ENCODE measurements at places on chromosomes 7 and 10.

- DNase-seq, result no peak
Observed at GRCh38 chr7:23022258-23022769, 8.4 kb upstream of the HYCC1 start.

DNA sequence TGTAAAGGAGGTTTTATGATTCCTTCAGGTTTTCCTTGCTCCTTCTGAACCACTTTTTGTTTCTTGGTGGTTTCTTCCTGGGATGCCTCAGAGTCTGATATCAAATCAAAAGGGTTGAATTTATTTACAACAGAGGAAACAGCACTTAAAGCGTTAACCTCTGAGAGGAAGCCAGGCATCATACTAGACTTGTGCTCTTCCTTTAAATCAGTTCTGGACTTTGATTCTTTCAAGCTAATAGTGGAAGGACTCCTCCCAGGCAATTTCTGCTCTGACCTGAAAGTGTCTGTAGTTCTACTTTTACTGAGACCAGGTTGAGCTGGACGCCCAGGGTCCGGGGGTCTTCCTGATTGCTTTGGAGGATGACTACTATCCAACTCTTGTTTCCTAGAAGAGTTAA lies 6.7 kb downstream of the PCLO start:
- DNase-seq, result no peak

- no peak for DNase-seq
Observed at GRCh38 chr7:70316745-70317144, 718.5 kb downstream of the AUTS2 start.

- no peak for DNase-seq
Observed at GRCh38 chr7:114416129-114416990, 1.7 kb downstream of the FOXP2 start.

DNA sequence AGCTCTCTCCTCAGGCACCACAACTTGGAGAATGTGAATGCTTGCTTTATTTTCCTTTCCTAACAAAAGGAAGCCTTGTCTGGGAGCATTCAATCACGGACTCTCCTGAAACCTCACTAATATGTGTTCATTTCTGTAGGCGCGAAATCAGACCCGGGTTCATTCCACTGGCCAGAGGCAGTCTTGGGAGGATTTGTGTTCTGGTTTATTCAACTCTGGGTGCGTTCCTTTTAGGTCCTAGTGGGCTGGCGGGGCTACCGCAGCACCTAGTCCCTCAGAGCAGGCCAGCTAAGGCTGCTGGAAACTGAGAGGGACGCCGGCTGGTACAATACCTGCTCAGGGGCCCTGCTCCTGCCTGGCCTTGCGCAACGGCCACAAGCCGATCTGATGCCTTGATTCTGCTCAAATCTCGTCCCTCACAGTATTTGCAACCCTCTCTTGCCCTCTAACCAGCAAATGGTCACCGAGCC lies 7.5 kb downstream of the HOXA4 start:
- no peak for DNase-seq

- DNase-seq, result no peak
Observed at GRCh38 chr7:36563706-36564327, 160.5 kb downstream of the AOAH start.

DNA sequence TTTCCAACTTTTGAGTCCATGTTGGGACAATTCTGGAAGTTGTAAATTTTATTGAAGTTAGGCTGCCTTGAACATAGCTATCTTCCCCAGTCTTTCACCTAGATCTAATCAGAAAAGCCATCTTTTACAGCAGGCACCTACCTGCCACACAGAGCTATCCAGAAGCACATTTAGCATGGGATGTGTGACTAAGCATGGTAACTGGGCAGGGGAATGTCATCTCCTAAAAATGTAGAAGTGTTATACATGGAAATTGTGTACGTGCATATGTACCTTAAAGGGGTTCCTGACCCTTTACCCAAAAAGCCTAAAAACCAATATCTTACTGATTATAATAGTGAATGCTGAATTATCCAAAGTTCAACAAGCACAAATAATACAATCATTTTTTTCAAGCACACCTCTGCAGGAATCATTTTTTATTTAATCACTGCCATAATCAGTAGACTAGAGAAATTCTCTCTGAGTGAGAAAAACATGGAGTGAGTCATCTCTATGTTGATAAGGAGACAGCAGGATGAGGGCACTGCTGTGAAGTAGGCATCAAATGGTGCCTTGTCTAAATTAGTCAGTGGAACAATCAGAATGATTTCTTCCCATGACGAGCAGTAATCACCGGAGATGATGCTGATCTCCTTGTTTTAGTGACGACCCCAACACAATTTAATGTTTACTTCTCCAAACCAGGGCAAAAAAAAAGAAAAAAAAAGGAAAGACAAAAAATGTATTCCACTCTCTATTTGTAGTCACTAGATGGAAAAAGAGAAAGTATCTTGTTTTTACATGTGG lies 75.9 kb downstream of the SORBS1 start:
- DNase-seq, result no peak

- DNase-seq, result no peak
Observed at GRCh38 chr10:132543916-132544743, 6.5 kb downstream of the INPP5A start.

DNA sequence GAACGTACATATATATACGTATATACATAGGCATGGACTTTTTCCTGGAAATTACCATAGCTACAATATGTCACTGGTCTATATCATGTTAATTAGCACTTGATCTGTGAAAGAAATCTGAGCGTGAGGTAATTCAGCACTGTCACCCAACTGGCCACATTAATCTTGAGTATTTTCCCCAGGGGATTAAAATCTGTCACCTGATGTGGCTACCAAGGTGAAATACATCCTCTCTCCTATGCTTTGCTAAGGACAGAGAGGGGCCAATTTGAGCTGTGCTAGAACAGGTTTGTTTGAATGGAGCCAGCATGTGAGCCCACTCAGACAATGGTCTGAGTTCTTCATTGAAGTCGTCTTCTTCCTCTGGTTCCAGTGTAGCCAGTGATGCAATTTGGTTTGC lies 33.3 kb downstream of the CYCS start:
- DNase-seq, result peak; percentile 50

- DNase-seq, result no peak
Observed at GRCh38 chr10:77308084-77308732, 329.4 kb downstream of the KCNMA1 start.

GRCh38 chr7:5315761-5316160 lies 33.0 kb downstream of the SLC29A4 start:
- DNase-seq, result no peak

DNA sequence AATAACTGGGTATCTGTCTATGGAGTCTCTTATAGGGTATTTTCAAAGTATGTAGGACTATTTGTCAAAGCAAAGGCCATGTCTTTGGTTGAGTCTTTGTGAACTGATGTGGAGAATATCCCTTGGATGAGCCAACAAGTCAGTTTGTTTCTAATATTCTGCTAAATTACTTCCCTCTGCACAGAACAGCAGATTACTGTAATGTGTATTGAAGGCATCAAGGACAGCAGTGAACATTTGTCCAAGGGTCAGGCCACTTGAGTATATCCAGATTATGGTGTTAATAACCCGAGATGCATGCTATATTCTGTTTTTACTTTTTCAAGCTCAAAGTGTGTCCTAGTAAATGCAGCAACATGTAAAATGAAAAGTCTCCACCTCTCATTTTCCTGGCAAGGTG lies 144.2 kb upstream of the GLI3 start:
- no peak for DNase-seq

DNA sequence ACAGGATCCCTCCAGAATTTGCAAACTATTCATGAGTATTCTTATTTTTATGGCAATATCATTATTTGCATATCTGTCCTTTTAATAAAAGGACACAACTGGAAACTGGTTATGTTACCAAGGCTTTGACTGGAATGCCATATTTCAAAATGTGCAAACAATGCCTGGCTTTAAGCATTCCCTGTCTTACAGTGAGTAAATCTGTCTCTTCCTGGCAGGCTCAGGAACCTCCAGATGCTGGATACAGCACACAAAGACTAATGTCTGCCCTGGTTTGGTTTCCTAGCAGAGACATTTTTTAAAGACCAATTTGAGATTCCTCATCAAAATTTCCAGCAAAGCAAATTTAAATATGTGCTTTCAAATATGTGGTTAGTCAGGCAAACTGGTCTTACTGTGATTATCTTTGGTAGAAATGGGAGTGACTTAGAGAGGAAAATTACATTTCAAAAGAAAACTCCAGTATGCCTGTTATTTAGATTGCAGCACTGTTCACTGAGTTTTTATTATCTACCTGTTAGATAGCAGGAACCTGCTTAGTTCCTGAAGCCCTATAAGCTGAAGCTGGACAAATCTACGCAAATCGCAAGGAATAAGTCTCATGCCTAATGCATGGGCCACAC lies 31.3 kb downstream of the RNF216 start:
- DNase-seq, result no peak

DNA sequence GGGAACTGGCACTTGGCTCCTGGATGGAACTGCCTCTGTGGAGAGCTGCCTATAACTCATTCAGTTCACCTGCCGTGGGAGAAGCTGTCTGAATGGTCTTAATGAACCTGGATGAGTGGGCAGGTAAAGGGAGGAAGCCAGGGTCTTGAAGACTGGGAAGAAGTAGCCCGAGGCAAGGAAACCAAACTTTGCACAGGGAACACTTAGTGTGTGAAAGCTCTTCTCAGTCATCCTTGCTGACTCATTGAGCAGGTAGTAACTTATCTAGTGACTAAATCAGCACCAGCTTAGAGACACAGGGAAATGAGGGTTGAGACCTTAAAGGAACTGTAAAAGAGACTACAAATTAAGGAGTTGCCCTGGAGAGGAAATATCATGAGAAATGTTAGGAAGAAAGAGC lies 9.9 kb downstream of the LRRC4 start:
- no peak for DNase-seq

- DNase-seq, result no peak
Observed at GRCh38 chr10:15784662-15785300, 65.1 kb upstream of the ITGA8 start.

DNA sequence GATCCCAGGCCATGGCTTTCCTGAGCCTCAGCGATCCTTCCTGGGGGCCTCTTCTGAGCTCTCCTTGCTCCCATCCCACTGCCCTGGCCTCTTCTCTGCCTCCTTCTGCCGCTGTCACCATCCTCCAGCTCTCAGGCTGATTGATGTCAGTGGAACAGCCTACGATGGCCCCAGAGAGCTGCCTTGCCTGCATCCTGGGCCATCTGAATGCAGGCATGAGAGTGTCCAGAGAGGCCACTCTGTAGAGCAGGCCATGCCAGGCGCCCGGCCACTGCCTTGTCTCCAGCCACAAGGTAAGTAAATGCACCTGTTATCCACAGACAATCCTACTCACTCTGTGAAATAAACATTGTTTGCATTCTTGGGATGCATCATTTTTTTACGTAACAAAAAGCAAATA lies 171.4 kb upstream of the PPP2R2D start:
- DNase-seq, result no peak

- no peak for DNase-seq
Observed at GRCh38 chr7:83921941-83922607, 272.5 kb downstream of the SEMA3A start.

DNA sequence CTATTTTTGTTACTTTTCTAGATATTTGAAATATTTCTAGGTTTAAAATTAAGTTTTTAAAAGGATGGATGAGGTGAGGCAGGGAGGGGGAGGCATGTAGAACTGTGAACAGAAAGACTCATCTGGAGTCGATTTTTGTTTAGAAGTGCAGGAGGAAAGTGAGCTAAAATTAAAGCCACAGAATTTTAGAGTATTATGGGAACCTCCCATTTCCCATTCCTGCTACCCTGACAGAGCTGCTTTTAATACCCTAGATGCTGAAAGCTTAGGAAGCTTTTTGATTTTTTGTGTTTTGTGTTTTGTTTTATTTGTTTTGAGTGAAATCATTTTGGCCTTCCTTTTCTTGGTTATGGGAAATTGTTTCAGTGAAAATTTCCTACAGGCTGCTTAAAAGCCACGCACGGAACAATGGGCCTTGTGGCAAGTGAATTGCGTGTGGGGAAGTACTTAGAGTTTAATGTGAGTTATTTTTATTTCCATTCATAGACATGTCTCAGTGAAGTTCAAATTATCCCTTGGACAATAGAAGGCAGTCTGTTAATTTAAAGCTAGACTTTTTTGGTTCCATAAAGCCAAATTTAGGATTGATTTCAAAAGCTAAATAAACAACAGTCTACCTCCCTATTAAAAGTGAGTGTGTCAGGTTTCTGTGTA lies 102.0 kb upstream of the HDAC9 start:
- no peak for DNase-seq

DNA sequence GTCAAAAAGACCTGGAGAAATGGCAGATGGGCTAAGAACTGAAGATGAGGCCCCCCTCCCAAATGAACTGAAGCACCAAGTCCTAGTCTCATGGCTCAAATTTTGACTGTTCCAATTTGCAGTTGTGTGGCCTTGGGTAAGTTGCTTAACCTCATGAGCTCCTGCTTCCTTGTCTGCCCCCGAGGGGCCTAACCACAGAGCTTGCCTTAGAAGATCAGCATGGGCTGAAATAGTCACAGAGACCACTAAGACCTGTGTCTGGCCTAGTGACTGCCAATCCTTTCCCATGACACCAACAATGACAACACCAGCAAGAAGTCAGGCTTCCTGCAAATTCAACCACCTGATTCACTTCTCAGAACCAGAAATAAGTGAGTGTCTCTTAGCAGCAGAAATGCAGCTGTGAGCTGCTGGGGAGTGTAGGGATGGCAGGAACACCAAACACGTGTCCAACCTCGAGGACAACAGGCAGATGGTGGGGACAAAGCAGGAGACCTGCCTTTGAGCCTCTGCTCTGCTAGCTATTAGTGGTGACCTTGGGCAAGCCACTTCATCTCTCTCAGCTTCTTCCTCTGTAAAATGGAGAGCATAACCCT lies 23.7 kb downstream of the CRHR2 start:
- DNase-seq, result no peak

- no peak for DNase-seq
Observed at GRCh38 chr7:46165276-46165675, 244.2 kb upstream of the IGFBP3 start.

GRCh38 chr10:30980951-30981616 lies 50.6 kb downstream of the ZNF438 start:
- no peak for DNase-seq

DNA sequence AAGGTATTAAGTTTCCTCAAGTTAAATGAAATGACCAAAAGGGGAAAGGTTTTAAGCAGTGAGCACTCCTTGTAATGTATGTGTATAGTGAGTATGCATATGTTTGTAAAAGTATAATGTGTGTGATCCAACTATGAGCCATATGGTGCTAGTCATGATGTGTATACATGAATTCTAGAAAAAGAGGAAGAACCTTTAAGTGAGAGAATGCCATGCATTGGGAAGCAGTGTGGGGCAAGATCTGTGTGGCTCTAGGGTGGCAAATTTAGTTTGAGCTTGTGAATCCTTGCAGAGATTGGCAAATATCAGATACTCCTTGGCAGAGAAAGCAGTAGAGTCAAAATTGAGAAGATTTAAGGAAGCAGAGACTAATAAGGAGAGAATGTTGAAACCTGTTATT lies 435.0 kb downstream of the AUTS2 start:
- DNase-seq, result no peak

DNA sequence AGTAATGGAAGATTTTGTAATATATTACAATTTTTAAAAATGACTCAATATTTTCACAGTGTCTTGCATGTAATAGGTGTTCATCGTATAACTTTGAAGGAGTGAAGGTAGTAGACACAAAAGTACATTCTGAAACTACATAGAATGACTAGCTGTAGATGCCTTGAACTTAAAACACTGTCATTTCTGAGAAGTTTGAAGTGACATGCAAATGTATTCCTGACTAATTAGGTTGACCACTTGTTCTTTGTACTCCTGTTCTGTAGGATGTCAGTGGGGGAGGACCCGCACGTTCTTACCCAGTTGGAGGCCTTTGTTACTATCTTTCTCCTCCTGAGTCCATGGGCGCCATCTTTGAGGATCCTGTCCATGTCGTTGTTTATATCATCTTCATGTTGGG lies 31.2 kb downstream of the SEC61A2 start:
- no peak for DNase-seq

- no peak for DNase-seq
Observed at GRCh38 chr10:69397972-69398371, 18.7 kb downstream of the TACR2 start.

- no peak for DNase-seq
Observed at GRCh38 chr10:128952856-128953255, 514.2 kb upstream of the MGMT start.
